ENCODE measurements at places on chromosomes 12 and 14. TPM values are rescaled to one million over a fixed set of nuclear protein-coding genes. Genes with fewer than 3 reads are reported as not detected.

The PMCH gene
- 0.18 TPM for polyA plus RNA-seq

The PRB2 gene
- 0.28 TPM for polyA plus RNA-seq

The KRT74 gene
- polyA plus RNA-seq: not detected

The KRT7 gene
- polyA plus RNA-seq: 8.6 TPM

The CHGA gene
- polyA plus RNA-seq: 708 TPM

The GLIPR1 gene
- 14.1 TPM for polyA plus RNA-seq

The GLIPR1L1 gene
- 0.27 TPM for polyA plus RNA-seq

The TM9SF1 gene
- polyA plus RNA-seq: 50.9 TPM

The PARPBP gene
- polyA plus RNA-seq: 9.3 TPM

The KCNK13 gene
- 0.64 TPM for polyA plus RNA-seq

The PRICKLE1 gene
- polyA plus RNA-seq: 6.0 TPM

The LYZ gene
- polyA plus RNA-seq: 128 TPM

The HOTAIR gene
- polyA plus RNA-seq: 0.04 TPM

The RNASE12 gene
- polyA plus RNA-seq: not detected

The RDH12 gene
- 0.88 TPM for polyA plus RNA-seq

The PRH2 gene
- 0.55 TPM for polyA plus RNA-seq

The MOAP1 gene
- polyA plus RNA-seq: 34.3 TPM

The APOF gene
- 0.06 TPM for polyA plus RNA-seq

The TEX22 gene
- polyA plus RNA-seq: 0.82 TPM

The IRAK3 gene
- polyA plus RNA-seq: 3.4 TPM
